Stimulated activated CD4-positive, alpha-beta T cell treated with anti-CD3 and anti-CD28 coated beads, Interleukin-4, amount 100 ng/mL, for 48 hours (primary cell): ENCODE measurements at places on chromosomes 4 and X.

DNA sequence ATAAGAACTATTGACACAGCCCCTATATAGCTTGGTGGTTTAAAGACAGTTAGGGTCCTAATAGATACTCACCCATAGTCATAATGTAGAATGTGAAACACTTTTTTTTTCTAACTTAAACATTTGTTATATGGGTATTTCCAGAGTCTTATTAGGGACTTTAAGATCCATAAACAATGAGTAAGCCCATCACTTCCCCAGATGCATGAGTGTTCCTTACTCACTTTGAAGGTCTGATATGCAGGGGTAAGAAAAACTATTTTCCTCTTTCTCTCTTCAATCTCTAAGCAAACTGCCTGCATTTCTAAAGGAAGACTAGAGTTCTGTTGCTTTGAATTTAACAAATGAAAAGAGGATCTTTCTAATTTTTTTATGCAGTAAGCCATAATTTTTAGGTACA is 443.6 kb upstream of the PITX2 start:
- DNase-seq = no peak

DNA sequence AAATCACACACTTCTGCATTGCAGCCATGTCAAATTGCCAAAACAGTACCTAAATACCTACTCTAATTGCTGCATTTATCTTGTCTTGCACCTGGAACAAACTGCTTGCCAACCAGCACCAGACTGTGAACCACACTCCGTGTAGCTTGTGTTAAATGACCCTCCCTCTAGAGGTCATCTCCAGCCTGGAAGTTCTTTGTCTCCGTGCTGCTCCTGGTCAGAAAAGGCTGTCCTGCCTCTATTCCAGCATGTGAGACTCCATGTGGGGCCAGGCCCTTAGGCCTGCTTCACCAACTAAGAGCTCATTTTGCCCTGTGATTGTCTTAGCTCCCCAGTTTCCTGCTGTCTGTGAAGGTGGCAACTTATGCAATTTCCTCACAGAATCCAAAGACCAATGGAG is 28.3 kb downstream of the CNGA2 start:
- no peak for DNase-seq

- no peak for DNase-seq
Observed at GRCh38 chr4:8534611-8535010, 45.6 kb upstream of the GPR78 start.

GRCh38 chr4:146456681-146457080 is 65.1 kb downstream of the SLC10A7 start:
- no peak for DNase-seq
